ENCODE measurements at places on chromosomes 16 and 17. TPM values are rescaled to one million over a fixed set of nuclear protein-coding genes. Genes with fewer than 3 reads are reported as not detected.

The FN3KRP gene
- total RNA-seq, result 21.4 TPM

The COG1 gene
- total RNA-seq, result 37.0 TPM

GRCh38 chr16:24116989-24117388 lies 139.1 kb upstream of the CACNG3 start:
- DNase-seq, result no peak

DNA sequence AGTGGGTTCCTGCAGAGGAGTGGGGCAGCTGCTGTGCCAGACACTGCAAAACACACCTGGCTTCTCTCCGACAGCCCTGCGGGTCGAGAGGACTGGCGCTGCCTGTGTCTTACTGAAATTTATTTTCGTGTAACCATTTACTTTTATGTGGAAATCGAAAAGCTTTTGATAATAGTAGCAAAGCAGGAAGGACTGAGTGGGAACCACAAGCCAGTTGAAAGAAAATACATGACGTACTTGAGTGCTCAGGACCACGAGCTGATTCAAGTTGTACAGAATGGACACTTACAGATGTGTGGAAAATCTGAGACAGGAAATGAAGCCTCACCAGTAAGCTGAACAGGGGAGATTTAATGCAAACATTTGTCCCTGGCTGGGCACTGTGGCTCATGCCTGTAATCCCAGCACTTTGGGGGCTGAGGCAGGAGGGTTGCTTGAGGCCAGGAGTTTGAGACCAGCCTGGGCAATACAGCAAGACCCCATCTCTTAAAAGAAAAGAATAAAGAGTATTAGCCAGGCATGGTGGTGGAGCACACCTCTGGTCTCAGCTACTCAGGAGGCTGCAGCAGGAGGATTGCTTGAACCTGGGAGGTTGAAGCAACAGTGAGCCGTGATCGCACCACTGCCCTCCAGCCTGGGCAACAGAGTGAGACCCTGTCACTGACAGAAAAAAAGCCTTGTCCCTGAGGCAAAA lies 11.3 kb upstream of the RPL13 start:
- no peak for DNase-seq

All from upper lobe of right lung (tissue), 1 donor.